Stimulated activated CD4-positive, alpha-beta T cell treated with anti-CD3 and anti-CD28 coated beads, Interleukin-2, amount 100 ng/mL, for 48 hours (primary cell): ENCODE measurements at places on chromosomes 4 and X.

DNA sequence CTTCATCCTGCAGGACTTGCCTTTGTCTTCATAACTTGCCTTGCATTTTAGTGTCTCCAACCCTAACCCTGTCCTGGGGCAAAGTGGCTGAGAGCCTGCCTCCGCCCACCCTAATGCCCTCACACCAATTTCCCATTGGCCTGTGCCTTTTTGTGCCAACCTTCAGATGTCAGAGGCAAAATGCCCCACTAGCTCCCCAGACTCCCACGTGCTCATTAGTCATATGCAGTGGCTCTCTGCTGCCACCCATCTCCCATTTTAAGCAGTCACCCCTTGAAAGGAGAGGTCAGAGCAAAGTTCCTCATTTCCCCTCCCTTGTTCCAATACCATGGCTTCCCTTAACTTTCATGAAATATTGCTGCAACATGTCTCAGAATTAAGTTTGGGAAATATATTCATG, 74.8 kb upstream of the PASD1 start:
- DNase-seq, result no peak

GRCh38 chr4:62324215-62324614, 1124.1 kb downstream of the ADGRL3 start:
- DNase-seq, result no peak

DNA sequence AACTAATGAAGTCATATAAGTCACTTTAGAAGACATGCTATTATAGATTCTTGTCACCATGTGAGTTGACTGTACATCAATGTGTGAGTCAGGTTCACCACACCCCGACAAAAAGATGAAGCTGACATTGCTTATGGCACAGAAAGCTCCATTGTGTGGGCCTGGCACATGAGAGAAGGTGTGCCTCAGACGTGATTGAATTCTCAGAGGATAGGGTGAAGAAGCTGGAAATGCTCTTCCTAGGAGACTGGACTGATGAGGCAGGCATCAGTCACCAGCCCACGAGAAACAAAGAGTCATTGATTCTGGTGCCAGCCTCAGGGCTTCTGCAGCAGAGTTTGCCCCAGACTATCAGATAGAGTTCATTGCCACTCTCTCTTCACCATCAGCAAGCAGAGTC, 35.9 kb upstream of the LRAT start:
- no peak for DNase-seq

- no peak for DNase-seq
Measured at GRCh38 chr4:182897601-182898478, 19.3 kb downstream of the DCTD start.

DNA sequence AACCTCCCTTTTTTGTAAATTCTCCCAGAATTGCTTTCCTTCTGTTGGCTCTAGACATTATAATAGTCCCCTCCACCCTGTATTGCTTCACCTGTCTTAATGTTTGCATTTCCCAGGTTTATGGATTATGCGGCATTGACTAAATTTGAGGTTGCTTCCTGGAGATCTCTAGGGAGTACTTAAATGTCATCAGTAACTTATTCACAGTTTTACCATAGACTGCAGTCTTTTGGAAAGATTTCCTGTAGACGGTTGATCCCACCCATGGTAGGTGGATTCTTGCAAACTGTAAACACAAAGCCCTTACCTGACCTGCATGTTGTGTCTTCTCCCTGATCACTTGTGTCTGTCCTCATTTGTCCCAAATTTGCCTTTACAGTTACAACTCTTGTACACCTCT, 6.2 kb upstream of the NOX1 start:
- DNase-seq, result no peak

DNA sequence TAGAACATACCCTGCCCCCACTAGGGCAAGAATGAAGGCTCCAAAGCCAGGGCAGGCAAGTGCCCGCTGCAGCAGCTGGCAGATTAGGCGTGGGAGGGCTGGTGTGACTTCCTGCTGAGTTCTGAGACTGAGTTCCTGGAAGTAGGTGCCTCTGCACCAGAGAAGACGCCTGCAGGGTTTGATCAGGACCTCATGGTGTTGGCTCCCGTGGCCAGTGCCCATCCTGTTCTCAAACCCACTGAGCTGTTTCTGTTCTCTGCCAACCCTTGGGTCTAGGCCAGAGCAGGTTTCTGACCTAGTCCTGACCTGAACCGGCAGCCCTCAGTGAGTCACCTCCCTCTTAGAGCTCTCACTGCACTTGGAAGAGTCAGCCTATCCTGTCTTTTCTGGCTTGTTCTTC, 220.7 kb downstream of the HS6ST2 start:
- peak; percentile 3 for DNase-seq

GRCh38 chr4:98446499-98447375, 185.6 kb downstream of the RAP1GDS1 start:
- DNase-seq, result no peak

- no peak for DNase-seq
Measured at GRCh38 chrX:7127056-7127455, 20.5 kb upstream of the STS start.

DNA sequence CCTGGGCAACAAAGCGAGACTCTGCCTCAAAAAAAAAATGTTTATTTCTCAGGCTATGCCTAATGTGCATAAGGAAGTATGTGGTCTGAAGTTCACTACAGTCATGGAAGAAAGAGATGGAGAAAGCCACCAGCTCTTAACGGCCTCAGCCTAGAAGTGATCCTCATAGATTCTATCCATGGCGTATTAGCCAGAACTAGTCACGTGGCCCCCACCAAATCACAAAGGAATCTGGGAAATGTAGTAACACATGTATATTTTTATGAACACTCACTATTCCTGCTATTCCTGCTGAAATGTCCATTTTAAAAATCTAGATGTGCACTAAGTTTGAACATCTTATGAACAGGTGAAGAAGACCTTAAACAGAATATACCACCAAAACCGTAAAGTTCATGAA, 33.8 kb downstream of the MTTP start:
- no peak for DNase-seq

DNA sequence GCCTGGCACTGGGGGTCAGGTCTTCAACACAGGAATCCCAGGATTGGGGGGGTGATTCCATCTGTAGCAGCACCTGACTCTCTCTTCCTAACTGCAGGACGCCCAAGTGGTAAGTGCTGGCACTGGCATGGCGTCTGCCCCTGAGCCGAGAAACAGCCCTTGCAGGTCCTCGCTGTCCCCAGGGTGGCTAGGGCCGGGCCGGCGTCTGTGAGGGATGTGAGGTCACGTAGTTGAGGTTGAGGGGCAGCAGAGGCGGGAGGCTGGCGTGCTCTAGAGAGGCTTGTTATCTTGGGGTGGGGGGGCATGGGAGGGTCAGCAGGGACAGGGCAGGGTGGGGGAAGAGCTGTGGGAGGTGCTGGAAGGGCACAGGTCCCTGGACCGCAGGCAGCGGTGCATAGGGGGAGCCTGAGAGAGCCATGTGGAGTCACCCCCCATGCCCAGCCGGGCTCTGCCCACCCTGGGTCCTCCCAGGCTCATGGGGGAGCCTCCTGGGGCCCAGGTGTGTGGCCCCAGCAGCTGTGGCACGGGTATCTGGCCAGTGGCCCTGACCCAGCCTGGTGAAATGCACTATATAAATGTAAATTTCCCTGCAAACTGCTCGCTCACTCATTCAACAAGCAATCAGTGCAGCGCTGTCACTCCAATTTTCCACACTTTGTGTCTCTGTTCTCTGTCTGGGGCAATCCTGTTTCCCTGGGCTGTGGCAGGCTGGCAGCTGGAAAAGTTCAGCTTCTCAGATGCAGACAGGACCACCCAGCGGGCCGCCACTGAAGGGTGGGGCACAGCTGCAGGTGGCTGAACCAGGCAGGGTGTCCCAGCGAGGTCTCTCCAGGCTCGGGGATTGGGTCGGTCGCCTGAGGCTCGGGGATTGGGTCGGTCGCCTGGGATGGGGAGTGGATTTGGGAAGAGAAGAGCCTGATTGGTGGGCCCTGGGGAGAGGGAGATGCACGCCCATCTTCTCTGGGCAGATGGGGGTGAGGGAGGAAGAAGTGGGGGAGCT, 102.2 kb upstream of the NKX1-1 start:
- no peak for DNase-seq

- no peak for DNase-seq
Measured at GRCh38 chr4:89949782-89950387, 55.2 kb downstream of the MMRN1 start.

- DNase-seq, result no peak
Measured at GRCh38 chr4:8897251-8898167, 25.9 kb upstream of the HMX1 start.

- DNase-seq, result no peak
Measured at GRCh38 chr4:8341691-8342090, 72.1 kb downstream of the HTRA3 start.

GRCh38 chr4:179325181-179325580, 1882.9 kb upstream of the AGA start:
- DNase-seq, result no peak

- DNase-seq, result no peak
Measured at GRCh38 chrX:154489182-154489581, 1.2 kb downstream of the SLC10A3 start.

- no peak for DNase-seq
Measured at GRCh38 chr4:83178029-83178428, 63.5 kb upstream of the PLAC8 start.

DNA sequence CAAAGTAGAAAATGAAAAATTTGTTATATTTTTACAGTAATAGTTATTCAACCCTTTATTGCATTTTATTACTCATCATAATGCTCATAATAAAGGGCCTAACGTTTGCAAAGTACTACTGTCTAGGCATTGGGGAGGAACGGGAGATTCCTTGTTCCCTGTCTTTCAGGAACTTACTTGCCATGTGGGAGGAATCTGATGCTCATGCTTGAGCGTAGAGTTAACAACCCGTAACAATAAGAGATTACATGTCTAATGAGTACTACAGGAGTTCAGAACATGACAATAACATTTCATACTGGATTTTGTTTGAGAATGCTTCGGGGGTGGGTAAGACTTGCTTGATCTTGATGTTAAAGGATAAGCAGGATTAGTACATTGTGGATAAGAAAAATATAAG, 2.9 kb downstream of the CCSER1 start:
- no peak for DNase-seq
